AG04449 (cell line): ENCODE measurements at places on chromosomes 6 and 20.

DNA sequence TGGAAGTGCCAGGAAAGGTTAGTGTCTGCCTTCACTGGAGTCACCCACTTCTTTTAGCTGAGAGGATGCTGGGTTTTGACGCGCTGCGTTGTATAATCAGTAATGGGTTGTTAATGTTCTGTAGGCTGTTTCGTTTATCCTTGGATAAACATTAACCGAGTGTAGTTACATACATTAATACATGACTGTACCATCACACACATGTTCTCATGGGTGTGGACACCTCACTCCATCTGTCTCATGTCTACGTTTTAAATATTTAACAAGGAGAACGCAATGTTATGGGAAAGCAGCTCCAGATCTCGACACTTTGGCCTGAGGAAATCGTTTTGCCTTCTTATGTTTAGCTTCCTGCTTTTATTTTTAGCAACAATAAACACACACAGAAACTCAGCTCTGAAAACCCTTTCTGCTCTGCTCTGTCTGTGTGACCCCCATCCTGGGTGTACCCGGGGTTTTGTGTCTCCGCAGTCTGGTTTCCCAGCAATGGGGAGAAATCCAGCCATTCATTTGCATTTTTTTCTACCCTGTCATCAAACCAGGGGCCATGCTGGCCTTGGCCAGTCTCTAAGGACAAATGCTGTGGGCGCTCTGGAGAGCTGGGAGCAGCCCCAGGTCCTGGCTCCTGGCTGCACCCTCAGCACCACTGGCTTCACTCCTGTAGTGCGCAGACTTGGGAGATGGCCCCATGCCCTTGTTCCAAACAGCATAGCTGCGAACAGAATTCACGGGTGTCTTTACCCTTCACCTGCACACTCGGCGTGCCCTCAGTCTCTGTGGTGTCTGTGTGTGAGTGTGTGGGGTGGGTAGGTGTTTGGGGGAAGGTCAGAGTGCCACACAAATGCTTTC lies 110.8 kb downstream of the ERMARD start:
- no peak for DNase-seq

- peak; percentile 89 for DNase-seq
Observed at GRCh38 chr6:21634582-21634981, 41.0 kb downstream of the SOX4 start.

GRCh38 chr6:81718126-81718525 lies 34.4 kb downstream of the TENT5A start:
- DNase-seq, result no peak

GRCh38 chr20:41232973-41233926 lies 84.3 kb downstream of the ZHX3 start:
- DNase-seq, result peak; percentile 77

DNA sequence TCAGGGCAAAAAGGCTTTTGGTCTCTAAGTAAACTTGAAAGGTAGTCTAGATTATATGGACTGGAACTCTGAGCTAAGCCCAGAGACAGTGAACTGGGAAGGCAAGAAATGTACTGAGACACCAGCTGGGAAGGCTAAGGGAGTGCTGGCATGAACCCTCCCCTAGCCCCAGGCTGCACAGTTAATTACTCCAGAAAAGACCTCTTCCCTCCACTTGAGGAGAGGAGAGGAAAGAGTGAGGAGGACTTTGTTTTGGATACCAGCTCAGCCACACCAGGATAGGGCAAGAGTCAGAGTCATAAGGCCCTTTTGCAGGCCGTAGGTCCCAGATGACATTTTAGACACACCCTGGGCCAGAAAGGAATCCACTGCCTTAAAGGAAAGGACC lies 84.1 kb upstream of the GJE1 start:
- DNase-seq, result no peak

DNA sequence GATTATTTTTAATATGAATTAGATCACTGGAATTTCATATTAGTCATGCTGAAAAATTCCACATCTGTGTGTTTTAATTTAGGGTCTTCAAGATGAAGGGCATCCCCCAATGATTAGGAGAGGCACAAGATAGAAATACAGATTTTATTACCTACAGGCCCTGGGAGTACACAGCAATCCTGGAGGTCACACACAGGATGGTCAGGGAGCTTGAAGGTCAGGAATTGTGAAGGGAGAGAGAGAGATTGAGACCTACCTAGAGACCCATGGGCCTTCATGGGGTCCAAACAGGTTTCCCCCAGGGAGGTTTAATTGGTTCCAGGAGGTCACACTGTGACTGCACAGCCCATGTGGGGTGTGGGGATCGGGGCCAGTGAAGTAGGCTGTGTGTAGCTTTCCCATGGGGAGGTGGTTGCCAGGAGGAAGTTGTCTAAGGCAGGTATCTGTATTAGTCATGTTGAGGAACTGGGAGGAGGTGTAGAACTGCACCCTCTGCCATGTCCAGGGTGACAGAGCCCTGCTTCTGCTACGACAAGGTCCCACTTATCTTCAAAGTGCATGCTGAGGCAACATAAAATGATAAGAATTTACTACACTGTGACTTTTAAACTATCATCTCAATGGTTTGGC lies 18.3 kb downstream of the SNX9 start:
- DNase-seq, result no peak

- DNase-seq, result no peak
Observed at GRCh38 chr20:59580146-59580946, 24.0 kb upstream of the PHACTR3 start.
